ENCODE measurements at places on chromosomes 7 and 10. TPM values are rescaled to one million over a fixed set of nuclear protein-coding genes. Genes with fewer than 3 reads are reported as not detected.

Gene RPP30
- 61.4 TPM for total RNA-seq

Gene MEOX2
- 13.0 TPM for total RNA-seq

Gene KLF6
- total RNA-seq: 47.8 TPM

Gene SUPV3L1
- 67.4 TPM for total RNA-seq

Gene WNT16
- total RNA-seq: 0.16 TPM

Gene NPTX2
- 2.5 TPM for total RNA-seq

Gene GBX1
- total RNA-seq: not detected

Gene CLDN4
- 0.54 TPM for total RNA-seq

Gene ZNF33B
- total RNA-seq: 3.0 TPM

Gene OR2A1
- total RNA-seq: 0.27 TPM

Gene ABHD11
- total RNA-seq: 14.8 TPM

Gene ANXA8L1
- not detected for total RNA-seq

Gene GSAP
- total RNA-seq: 3.2 TPM

- no peak for DNase-seq
Observed at GRCh38 chr10:114045136-114046086, 1.7 kb downstream of the ADRB1 start.

DNA sequence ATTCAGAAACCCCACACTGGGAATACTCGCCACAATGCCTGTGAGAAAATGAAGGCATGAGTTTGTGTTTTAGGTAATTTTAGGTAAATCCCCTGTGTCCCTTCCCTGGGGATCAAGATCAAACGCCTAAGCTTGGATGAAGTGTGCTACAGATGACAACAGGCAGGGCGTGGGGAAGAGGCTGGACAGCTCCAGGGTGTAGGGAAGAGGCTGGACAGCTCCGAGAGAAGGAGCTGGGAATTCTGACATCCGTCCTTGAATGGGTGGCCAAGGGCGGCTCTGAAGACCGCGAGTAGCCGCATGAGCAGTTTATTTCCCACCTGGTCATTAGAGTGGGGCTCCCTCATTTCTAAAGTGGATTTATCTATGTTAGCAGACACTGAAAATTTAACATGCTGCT lies 109.7 kb downstream of the RAMP3 start:
- DNase-seq: no peak

DNA sequence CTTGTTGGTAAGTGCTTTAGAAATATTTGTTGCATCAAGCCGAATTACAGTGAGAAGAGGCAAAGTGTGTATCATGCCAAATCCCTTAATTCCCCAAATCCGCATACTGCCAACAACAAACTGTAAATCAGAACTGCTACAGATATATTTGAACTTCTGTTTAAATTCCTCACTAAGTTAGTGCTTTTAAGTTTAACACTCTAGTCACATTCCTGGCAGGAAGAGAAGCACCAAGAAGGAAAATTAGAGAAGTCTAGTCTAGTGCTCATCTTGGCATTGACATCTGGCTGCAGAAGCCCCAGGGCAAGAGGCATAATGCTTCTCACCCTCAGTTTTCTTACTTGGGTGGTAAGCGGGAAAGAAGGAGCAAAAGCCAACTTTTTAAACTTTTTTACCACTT lies 343.5 kb downstream of the GPR37 start:
- DNase-seq: no peak

- DNase-seq: no peak
Observed at GRCh38 chr10:70498970-70499835, 20.6 kb downstream of the PALD1 start.

GRCh38 chr7:19491821-19492452 lies 216.9 kb downstream of the POLR1F start:
- peak; percentile 78 for DNase-seq

DNA sequence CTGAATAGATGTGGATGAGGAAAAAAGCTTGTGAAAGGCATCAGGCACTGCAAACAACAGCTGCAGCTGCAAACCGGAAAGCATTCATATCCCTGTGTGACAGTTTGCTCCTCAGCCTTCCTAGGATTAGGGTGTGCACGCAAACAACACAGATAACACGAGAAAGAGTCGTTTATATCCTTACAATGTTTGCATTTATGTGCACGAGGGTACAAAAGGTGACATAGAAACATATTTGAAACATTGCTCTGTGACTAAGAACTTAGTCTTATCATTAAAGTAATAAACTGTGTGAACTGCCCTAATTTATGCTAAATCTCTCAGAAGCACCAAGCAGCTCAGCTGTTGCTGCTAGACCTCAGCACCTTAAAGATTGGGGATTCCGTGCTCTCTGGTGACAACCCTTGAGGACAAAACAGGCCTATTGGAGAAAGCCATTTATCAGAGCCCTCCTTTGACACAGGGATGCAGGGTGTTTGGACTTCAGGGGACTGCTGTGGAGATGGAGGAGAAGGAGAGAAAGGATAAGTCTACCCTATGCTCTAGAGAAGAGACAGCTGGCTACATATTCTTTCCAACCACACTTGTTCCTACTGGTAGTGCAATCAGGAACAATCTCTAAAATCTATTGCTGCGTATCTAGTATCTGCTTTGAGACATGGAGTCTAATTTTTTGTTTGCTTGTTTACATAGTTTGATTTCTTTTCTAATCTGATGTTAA lies 176.2 kb downstream of the GNAT3 start:
- no peak for DNase-seq

- peak; percentile 55 for DNase-seq
Observed at GRCh38 chr7:116706668-116707126, 34.7 kb downstream of the MET start.

GRCh38 chr10:79286318-79286951 lies 60.8 kb upstream of the PPIF start:
- DNase-seq: no peak

- peak; percentile 47 for DNase-seq
Observed at GRCh38 chr7:70042533-70042932, 444.3 kb downstream of the AUTS2 start.

DNA sequence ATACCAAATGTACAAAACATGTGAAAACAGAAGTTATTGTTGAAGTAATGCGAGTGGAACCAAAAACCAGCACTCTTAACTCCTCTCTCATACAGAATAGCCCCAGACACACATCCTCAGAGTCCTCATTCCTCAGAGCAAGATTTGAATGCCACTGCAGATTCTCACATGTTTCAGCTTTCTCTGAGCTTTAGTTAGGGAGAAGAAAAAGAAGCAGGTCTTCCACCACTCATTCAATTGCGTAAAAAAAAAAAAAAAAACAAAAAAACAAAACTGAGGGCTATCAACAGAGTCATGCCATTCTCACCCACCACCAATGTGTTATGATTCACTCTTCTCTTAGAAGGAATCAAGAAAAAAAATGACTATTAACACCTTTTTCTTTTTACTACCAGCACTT lies 287.7 kb downstream of the IPMK start:
- DNase-seq: no peak

DNA sequence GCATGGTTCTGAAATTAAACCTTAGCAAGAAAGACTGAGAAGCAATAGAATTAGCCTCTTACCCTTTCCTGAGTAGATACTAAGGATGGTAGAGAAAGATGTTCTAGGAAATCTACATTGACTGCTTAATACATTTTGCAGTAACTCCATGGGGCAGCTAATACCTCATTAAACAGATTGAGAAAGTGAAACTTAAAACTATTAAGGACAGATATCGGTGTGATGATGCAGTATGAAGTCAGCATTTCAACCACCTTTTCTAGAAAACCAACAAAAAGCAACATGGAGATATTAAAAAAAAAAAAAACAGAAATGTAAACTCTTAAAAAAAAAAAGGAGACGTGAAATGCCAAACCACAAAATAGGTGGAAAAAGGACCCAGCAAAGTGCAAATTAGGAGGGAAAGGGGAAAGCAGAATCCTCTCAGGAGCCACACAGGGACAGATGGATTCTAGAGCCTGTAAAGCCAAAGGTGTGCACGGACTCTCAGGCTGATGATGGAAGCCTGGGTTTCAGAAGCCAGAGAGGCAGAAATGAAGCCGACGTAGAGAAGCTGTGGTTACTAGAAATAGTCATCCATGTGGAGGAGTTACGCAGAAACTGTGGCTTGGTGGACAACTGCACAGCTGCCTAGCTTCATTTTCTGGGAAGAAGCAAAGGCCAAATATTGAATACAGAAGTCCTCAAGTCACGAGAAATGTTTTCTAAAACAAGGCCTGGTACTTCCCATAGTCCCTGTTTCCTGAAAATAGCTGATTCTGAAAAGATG lies 38.1 kb upstream of the GPR141 start:
- DNase-seq: no peak

GRCh38 chr7:101991860-101992259 lies 174.4 kb downstream of the CUX1 start:
- DNase-seq: no peak

All from fibroblast of the aortic adventitia (primary cell).